Thyroid gland (tissue), 4 donors: ENCODE measurements at places on chromosomes 13 and 19. TPM values are rescaled to one million over a fixed set of nuclear protein-coding genes. Genes with fewer than 3 reads are reported as not detected.

Gene F10
- 19.9 TPM for total RNA-seq

Gene PTPRS
- 238 TPM for total RNA-seq

Gene POP4
- total RNA-seq: 88.6 TPM

Gene IGFL2
- not detected for total RNA-seq

Gene FAM124A
- 11.4 TPM for total RNA-seq

Gene SSC5D
- 2.1 TPM for total RNA-seq

Gene ELSPBP1
- not detected for total RNA-seq

Gene ZNF726
- total RNA-seq: 5.3 TPM

Gene GIPR
- total RNA-seq: 0.45 TPM

Gene ZNF723
- total RNA-seq: not detected

Gene OR7A5
- total RNA-seq: not detected

Gene P2RY11
- 9.3 TPM for total RNA-seq

DNA sequence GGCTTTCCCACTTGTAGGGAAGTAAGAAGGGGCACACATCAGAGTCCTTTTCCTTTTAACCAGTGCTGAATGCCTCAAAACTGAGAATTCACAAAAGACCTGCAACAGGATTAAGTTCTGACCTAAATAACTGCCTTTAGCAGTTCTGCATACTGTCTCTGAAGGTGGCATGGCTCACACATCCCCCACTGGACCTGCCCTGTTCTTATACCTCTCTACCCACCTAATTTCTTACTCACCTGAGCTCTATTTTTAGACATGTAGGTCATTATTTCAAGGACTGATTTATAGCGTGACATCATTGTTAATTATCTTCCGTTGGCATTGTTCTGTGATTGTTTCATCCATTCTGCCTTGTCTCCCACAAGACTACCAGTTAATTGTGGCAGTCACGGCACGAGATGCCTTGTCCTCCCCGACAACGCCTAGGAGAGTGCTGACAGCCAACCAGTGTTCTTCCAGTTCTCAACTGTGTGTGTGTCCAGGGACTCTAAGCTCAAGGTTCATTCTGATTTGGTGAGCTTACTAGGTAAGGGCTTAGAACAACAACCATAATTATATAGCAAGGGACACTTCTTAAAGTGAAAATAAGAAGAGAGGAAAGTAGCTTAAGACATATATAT is 27.1 kb upstream of the UBL3 start:
- no peak overlapping the region for H3K27ac ChIP-seq
- no peak for DNase-seq
- H3K4me1 ChIP-seq: no peaks in the 10 kb centered on the region
- H3K27me3 ChIP-seq: no peaks in the 10 kb centered on the region

DNA sequence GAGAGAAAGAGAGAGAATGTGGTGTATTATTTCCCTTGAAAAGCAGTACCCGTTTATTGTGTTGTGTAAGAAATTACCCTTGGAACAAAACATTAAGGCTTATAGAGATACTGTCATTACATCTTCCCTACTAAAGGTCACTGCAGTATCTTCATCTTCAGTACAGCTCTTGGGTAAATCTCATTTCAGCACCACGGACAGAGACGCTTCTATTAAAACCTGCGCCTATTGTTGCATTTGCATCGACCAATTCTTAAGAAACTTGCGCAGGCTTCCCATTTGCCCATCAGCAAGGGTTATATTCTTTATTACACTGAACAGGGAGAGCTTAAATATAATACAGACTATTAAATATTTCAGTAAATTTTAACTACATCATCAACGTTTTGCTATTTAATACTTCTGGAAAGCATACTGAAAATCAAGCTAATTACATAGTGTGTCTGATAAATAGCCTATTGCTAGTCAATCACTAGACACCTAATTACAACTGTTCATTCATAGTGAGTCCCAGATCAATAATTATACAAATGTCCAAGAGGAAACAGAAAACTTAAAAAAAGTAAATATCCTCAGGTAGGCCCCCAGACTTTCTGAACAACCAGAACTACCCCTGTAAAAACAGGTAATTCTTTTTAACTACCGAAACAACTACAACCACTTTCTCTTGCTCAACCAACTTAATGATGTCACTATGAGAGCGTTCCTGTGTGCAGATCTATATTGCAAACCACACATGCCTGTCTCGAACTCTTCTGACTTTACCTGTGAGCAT is 350.6 kb downstream of the LIG4 start:
- no peak overlapping the region for H3K4me3 ChIP-seq
- DNase-seq: peak; percentile 26
- peaks cover 3% of the 10 kb centered on the region for H3K4me1 ChIP-seq
- H3K27me3 ChIP-seq: no peaks in the 10 kb centered on the region
- no peak overlapping the region for H3K27ac ChIP-seq

GRCh38 chr13:57666131-57666953 is 34.8 kb downstream of the PCDH17 start:
- H3K36me3 ChIP-seq: no peaks in the 10 kb centered on the region
- DNase-seq: no peak
- no peaks in the 10 kb centered on the region for H3K4me1 ChIP-seq
- no peak overlapping the region for H3K4me3 ChIP-seq

DNA sequence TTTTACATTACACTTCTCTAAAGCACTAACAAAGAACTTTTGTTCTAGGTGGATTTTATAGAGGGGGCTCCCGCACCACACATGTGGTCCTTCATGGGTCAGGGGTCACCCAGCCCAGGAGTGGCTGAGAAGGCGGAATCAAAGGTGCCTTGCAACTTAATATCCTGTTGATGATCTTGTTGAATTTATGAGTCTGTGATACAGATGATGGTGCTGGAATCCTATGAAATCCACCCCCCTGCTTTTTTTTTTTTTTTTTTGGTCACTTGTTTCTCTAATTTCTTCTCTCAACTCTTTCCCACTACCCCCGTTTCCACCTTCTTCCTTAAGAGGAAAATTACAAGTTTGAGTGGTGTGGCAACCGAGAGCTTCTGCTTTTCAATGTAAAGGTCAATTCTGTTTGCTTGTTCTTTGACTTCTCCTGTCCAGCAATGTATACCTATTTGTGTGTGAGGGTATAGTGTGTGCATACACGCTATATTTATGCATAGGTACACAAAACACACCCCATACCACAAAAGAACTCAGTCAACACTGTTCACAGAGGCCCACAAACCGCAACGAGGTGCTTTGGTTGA is 4.2 kb upstream of the ZIC2 start:
- no peaks in the 10 kb centered on the region for H3K36me3 ChIP-seq
- no peak for DNase-seq
- no peak overlapping the region for H3K4me3 ChIP-seq
- H3K4me1 ChIP-seq: peaks cover 16% of the 10 kb centered on the region

DNA sequence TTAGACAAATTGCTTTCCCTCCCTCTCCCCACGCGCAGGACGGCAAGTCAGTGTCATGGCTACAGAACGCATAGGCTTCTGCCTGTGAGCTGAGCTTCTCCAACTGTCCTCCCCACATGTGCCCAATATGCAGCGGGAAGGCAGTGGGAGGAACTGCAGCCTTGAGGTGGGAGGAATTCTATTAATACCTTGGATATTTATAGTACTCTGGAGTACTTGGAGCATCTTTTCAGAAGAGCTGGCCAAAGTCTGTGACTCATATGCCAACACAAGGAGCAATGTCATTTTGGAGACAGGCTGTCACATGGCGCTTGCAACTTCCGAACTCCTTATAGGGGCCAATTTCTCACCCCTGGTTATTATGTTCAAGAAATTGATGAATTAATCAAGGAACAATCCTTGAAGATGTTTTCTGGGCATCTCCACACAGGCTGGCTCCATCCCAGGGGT is 245.0 kb upstream of the SERP2 start:
- H3K4me3 ChIP-seq: no peak overlapping the region
- DNase-seq: no peak
- no peak overlapping the region for H3K27ac ChIP-seq
- no peaks in the 10 kb centered on the region for H3K4me1 ChIP-seq
- H3K27me3 ChIP-seq: no peaks in the 10 kb centered on the region

- no peaks in the 10 kb centered on the region for H3K36me3 ChIP-seq
- no peak overlapping the region for H3K27ac ChIP-seq
- H3K4me3 ChIP-seq: no peak overlapping the region
- H3K27me3 ChIP-seq: no peaks in the 10 kb centered on the region
Measured at GRCh38 chr13:30382836-30383525, 39.3 kb upstream of the UBE2L5 start.

DNA sequence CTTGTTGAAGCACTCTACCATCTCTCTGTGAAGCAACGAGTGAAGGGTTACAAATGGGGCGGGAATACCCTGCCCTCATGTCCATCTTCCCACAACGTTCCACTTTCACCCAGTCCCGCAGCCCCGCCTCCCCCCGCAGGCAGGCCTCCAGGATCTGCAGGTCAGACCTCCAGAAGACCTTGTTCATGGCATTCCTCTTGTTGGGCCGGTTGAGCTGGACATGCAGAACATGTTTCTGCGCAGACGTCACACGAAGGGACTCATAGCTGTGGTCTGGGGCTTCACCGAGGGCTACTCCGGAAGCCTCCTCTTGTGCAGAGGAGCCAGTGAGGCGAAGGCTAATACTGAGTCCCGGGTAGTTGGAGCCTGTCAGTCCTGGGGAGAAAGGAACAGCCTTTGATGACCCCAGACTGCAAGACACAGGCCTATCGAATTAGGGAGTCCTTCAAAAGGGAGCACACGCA is 420 bp downstream of the ECH1 start:
- H3K27me3 ChIP-seq: no peaks in the 10 kb centered on the region
- peak; percentile 70 for DNase-seq
- H3K4me1 ChIP-seq: peaks cover 29% of the 10 kb centered on the region
- H3K36me3 ChIP-seq: peaks cover 34% of the 10 kb centered on the region

DNA sequence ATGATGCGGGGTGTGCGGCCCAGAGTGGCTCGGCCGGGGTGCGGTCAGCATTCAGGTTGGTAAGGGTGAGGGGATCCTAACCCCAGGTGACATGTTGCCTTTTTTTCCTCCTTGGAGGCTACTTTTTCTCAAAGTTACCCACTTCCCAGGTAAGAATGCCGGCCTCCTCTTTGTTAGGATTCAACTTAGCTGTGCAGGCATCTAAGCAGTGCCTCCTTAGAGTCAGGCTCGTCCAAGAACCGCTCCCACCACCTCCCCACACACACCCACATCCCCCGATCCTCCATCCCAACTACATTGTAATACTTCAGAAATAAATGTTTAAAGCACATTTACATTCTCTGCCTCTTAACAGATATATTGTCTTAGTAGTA is 733 bp upstream of the ENOX1 start:
- no peak overlapping the region for H3K4me3 ChIP-seq
- H3K36me3 ChIP-seq: no peaks in the 10 kb centered on the region
- no peak overlapping the region for H3K27ac ChIP-seq
- H3K27me3 ChIP-seq: peaks cover 4% of the 10 kb centered on the region
- DNase-seq: no peak
- peaks cover 22% of the 10 kb centered on the region for H3K4me1 ChIP-seq

- no peak for DNase-seq
- H3K27ac ChIP-seq: no peak overlapping the region
- H3K4me3 ChIP-seq: no peak overlapping the region
- no peaks in the 10 kb centered on the region for H3K36me3 ChIP-seq
- H3K27me3 ChIP-seq: no peaks in the 10 kb centered on the region
Measured at GRCh38 chr13:77846173-77846572, 72.5 kb downstream of the EDNRB start.

DNA sequence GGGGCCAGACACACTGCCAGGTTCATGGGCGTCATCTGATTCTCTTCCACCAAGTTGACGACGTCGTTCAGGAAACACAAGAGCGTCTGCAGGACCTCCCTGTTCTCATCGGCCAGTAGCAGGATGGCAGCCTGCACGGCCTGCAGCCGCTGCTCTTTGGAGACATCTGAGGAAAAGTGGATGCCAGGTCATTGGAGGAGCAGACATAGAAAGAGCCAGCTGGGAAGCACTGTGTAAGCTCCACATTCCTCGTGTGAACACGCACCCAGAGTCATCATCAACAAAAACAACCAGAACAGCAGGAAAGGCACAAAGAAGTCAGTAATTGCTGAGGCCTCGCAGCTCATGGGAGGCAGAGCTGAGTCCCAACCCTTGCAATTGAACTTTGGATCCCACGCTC is 96.5 kb downstream of the KL start:
- H3K27ac ChIP-seq: no peak overlapping the region
- peaks cover 21% of the 10 kb centered on the region for H3K4me1 ChIP-seq
- no peak for DNase-seq
- H3K27me3 ChIP-seq: no peaks in the 10 kb centered on the region
- H3K36me3 ChIP-seq: peaks cover 57% of the 10 kb centered on the region

GRCh38 chr19:44653977-44654774 is 10.5 kb downstream of the PVR start:
- DNase-seq: peak; percentile 75
- H3K27ac ChIP-seq: no peak overlapping the region
- H3K36me3 ChIP-seq: peaks cover 57% of the 10 kb centered on the region
- H3K4me1 ChIP-seq: peaks cover 13% of the 10 kb centered on the region
- H3K4me3 ChIP-seq: no peak overlapping the region

- DNase-seq: no peak
- H3K27ac ChIP-seq: no peak overlapping the region
- H3K36me3 ChIP-seq: no peaks in the 10 kb centered on the region
- H3K4me3 ChIP-seq: no peak overlapping the region
- no peaks in the 10 kb centered on the region for H3K27me3 ChIP-seq
Measured at GRCh38 chr13:94419925-94420305, 59.6 kb downstream of the DCT start.

- H3K4me1 ChIP-seq: no peaks in the 10 kb centered on the region
- no peaks in the 10 kb centered on the region for H3K27me3 ChIP-seq
- no peak for DNase-seq
- no peak overlapping the region for H3K27ac ChIP-seq
Measured at GRCh38 chr13:71477735-71478134, 389.3 kb downstream of the DACH1 start.

DNA sequence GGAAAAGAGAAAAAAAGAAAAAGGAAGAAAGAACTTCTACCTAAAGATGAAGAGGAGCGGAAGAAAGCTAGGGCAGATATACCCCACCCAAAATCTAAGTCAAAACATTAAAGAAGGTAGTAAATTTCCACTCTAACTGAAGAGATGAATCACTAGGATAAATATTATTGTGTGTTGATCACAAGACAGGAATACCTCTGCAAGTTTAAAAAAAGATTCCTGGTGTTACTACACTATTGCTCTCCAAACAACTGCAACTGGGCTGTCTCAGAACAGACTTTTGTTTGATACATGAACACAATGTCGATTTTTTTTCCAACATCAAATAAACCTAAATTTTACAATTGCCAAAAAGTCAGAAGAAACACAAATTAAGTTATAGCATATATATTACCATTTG is 6.8 kb downstream of the HSPH1 start:
- no peaks in the 10 kb centered on the region for H3K27me3 ChIP-seq
- H3K4me3 ChIP-seq: no peak overlapping the region
- no peak overlapping the region for H3K27ac ChIP-seq
- peaks cover 17% of the 10 kb centered on the region for H3K36me3 ChIP-seq
- no peak for DNase-seq
- peaks cover 19% of the 10 kb centered on the region for H3K4me1 ChIP-seq

- no peaks in the 10 kb centered on the region for H3K4me1 ChIP-seq
- no peaks in the 10 kb centered on the region for H3K27me3 ChIP-seq
- no peaks in the 10 kb centered on the region for H3K36me3 ChIP-seq
- no peak overlapping the region for H3K4me3 ChIP-seq
- DNase-seq: peak; percentile 9
Measured at GRCh38 chr13:26377038-26377437, 123.1 kb downstream of the CDK8 start.
